Midbrain (tissue), 1 donor: ENCODE measurements at places on chromosomes 13 and 19.

- DNase-seq = no peak
These were observed 48.4 kb downstream of the MYO9B start for GRCh38 chr19:17124025-17124424.

DNA sequence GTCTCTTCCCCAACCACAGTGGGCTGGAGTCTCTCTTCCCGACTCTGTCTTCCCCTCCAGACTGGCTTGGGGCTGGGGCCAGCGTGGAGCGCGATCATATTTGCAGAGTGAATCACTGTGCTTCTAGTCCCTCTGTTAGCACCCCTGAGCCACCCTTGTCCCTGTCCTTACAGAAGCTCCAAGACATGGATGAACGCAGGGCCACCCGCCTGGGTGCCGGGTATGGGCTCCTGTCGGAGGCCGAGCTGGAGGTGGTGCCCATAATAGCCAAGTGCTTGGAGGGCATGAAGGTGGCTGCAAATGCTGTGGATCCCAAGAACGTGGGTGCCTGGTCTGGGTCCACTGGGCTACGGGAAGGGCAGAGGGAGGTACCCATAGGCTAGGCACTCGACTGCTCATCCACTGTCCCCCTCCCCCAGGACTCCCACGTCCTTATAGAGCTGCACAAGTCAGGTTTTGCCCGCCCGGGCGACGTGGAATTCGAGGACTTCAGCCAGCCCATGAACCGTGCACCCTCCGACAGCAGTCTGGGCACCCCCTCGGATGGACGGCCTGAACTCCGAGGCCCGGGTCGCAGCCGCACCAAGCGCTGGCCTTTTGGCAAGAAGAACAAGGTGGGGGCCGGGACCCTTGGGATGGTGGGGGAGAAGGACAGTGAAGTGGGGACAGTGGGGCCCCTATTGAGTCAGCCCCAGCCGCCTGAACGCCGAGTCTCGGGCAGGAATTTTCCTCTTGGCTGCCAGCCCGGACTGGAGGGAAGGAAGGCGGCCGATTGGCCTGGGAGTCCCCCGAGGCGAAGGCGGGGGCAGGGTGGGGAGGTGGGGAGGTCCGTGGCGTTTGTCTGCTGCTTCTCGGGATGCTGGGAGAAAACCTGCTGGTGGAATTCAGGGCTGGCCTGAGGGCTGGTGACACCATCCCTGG is 5.2 kb downstream of the TRIP10 start:
- peak; percentile 77 for DNase-seq

DNA sequence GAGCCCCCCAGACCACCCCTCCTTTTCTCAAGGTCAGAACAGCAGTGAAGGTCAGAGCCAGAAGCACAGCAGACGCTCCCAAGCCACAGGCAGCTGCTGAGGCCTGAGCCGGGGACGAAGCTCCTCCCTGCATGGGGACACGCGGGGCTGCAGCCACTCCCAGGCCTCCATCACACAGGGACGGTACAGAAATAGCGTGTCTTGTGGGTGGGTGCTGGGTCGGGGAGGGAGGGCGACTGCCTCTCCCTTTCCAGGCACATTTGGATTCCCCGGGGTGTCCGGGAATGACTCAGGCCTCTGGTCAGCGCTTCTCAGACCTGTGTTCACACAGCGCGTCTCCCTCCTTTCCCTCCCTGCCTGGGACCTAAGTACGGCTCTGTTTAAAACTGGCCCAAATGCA is 33.2 kb downstream of the RASA3 start:
- peak; percentile 22 for DNase-seq

- no peak for DNase-seq
These were observed 391.0 kb downstream of the FGF9 start for GRCh38 chr13:22061806-22062391.

DNA sequence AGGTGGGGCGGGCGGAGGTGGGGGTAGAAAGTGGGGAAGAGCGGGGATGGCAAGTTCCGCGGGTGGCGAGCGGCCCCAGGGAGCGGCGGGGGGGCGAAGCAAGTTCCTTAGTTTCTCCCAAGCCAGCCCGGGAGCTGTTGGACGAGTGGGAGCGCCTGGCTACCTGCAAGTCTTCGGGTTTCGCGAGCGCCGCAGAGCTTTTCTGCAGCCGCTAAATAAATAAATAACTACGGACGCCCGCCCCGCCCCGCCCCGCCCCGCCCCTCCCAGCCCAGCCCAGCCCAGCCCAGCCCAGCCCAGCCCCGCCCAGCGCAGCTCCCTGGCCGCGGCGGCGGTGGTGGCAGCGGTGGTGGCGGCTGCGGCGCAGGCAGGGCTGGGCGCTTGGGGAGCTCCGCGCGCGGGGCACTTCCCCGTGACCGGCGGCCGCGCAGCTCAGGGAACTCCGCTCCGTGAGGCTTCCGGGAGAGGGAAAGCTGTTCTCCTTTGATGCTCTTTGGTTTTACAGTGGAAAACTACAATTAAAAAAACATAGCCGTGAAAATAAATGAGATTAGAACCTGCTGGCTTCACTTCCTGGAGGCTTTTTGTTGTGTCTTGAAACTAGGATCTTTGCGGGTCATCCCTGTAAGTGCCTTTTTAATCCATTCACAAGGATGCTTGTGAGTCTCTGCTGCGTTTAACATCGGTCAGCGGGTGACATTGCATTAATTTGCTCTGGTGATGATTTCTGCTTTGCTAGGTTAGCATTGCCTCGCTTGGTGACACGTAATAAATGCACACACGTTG is at the start of gene UBE2L5:
UBE2L5 (plus strand) TSS at position 440 of the 786 bp plus-strand sequence. CDS start 5,498 bp downstream, outside the sequence.
- peak; percentile 73 for DNase-seq

GRCh38 chr19:6586056-6586455 is 4.9 kb downstream of the CD70 start:
- DNase-seq = no peak

- DNase-seq = no peak
These were observed 44.3 kb downstream of the SHISA2 start for GRCh38 chr13:26007261-26008125.

- peak; percentile 96 for DNase-seq
These were observed 6.0 kb upstream of the EML2 start for GRCh38 chr19:45645068-45645630.

DNA sequence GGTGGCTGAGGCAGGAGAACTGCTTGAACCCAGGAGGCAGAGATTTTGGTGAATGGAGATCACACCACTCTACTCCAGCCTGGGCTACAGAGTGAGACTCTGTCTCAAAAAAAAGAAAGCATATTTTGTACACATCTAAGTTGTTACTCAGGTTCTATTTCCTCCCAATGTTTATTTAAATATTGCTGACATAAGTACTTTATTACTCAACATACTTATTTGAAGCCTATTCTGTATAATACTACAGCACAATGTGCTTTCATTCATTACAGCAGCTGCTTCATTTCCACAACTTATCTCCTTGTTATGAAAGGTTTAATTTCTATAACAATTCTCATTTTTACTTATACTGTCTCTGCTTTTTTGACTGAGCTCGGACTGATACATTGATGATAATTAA is 495.7 kb downstream of the SLITRK1 start:
- DNase-seq = no peak

- no peak for DNase-seq
These were observed 66.1 kb downstream of the ATP7B start for GRCh38 chr13:51945149-51945548.

- no peak for DNase-seq
These were observed 482.6 kb downstream of the RFC3 start for GRCh38 chr13:34300559-34300958.

DNA sequence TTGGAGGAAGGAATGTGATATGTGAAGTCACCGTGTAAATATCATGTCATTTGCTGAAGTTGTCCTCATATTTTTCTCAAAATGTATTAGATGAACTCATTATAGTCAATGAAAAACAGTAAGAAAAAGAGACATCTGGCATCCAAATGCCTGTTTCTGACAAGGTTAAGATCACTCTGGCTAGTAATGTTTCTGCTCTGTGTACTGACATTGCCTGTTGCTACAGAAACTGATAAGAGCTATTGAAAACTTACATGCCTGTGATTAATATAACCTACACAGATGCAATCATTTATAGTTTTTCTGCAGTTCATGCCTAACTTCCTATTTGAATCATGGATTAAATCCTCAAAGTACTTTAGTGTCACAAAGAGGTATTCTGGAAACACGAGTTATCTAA is 249.8 kb downstream of the NBEA start:
- no peak for DNase-seq

DNA sequence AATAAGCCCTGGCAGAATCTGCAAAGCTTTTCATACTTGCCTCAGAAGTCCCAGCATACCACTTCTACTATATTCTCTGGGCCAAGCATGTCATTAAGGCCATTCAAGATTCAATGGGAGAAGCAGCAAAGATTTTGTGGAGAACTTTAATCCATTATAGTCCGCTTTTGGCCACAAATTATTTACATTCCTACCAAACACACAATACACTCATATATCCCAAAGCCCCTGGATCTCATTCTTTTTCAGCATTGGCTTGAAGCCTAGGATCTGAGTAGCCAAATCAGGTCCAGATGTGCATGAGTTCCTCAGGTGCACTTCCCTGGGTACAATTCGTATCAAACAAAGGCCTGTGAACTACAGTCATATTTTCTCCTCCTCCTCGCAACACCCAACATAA is 203.4 kb downstream of the NDFIP2 start:
- no peak for DNase-seq

- no peak for DNase-seq
These were observed 165.2 kb downstream of the STK24 start for GRCh38 chr13:98411617-98412265.

GRCh38 chr19:18879579-18880373 is 16.2 kb downstream of the CERS1 start:
- DNase-seq = no peak

DNA sequence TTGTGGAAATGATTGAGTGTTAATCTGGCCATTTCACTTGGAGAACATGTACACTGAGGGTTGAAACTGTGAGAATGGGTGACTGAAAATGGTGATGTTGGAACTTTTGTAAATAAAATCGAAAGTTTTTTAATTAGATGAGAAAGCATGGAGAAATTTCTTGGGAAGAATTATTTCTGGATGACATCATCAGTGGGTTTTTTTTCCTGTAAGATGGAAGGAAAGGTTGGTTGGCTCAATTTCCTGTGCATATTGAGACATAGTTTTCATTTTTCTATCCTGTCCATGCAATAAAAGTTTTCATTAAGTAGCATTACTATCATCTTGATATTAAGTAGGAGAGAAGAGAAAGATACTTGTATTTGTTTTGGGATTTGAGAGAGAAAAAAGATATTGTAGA is 120.6 kb upstream of the HTR2A start:
- no peak for DNase-seq

GRCh38 chr19:23394511-23394910 is 760 bp downstream of the ZNF91 start:
- peak; percentile 26 for DNase-seq
